ENCODE measurements at places on chromosomes 6 and 20.

- DNase-seq = peak; percentile 37
Observed at GRCh38 chr6:80921861-80922460, 815.5 kb downstream of the BCKDHB start.

GRCh38 chr6:22219925-22220324, 76.9 kb downstream of the PRL start:
- no peak for DNase-seq

DNA sequence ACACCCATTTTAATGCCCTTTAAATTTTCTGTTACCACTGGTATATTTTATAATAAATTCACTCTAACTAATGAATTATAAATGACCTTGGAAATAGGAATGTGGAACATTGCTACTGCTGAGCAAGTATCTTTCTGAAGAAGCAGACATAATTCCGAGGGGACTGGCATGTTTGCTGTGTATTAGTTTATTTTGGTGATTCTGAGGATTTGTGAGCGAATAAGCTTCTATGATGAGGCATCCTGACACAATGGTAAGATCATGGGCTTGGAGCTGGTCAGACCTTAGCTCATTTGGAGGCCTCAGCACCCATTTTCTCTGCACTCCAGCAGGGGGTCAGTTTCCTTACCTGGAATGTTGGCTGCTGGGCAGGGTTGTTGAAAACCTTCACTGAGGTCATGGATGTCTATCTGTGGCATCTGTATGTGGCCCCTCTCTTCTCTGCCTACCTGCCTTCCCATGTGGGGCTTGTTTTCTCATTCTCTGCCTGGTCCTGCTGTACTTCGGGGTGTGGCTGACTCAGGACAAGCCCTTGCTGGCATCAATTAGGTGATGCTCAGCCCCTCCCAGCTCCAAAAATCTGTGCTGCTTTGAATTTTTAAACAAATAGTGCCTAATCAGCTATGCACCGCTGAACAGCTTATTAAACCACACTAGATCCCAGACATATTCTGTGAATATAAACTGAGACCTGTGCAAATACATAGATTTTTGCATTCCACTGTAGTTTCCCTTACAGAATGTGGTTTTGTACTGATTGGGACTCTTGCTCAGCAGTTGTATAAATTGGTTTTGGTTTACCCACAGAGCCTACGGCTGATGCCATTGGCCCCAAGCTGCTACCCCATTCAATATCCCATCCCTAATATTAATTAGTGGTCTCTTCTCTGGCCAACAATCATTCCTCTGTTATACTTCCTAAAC, 10.7 kb downstream of the ARID1B start:
- DNase-seq = no peak

- DNase-seq = no peak
Observed at GRCh38 chr6:52392944-52393343, 27.2 kb upstream of the EFHC1 start.

DNA sequence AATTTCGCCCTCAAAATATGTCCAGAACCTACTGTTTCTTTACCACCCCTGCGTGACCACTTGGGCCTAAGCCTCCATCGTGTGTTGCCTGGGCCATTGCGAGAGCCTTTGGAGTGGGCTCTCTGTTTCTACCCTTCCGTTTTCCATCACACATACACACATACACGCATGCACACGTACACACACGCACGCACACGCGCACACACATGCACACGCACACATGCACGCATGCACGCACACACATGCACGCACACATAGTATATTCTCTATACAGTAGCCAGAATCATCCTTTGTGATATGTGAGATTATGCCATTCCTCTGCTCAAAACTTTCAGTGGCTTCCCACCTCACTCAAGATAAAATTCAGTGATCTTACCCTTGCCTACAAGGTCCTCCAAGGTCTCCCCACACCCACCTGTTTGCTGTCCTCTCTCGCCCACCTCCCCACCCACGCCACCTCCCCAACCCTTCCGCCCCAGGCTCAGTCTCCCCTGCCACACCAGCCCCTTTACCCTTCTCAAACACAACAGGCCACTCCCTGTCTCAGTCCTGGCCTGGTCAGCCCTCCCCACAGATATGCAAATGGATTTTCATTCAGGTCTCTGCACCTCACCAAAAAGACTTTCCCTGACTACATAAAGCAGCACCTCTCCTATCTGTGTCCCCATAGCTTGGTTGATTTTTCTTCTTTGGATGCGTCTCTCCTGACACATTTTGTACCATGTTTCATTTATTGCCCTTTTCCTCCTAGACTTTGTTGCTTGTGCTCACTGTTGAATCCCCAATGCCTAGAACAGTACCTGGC, 559.6 kb downstream of the CD83 start:
- no peak for DNase-seq

DNA sequence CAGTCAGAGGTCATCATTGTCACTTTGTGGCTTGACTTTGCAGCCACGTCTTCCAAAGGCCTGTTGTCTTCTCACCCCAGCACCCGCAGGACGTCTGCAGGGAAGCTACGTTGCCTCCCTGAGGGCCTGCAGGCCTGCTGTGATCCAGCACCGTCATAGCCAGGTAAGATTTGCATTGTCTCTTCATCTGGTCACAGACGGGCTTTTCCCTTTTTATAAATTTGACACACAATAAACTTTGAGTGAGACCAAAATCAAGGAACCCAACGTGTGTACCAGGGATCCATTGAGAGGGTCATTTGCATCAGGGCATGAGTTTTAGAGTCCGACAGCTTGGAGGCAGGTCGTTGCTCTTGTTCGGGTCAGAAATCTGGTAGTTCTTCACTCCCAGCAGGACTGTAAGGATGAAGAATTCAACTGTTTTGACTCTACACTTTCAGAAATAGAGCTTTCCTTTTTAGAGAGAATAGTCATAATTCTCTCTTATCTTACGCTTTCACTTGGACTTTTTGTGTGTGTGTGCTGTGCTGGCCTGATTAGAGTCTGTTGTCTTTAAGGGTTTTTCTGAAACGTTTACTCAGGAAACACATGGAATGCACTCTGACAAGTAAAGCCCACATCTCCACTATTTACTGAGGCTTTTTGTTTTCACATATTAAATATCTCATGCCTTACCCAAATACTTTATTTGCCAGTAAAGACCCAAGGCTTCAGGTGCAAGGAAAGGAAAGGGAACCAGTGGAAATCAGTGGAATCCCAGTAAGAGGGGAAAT, 177.2 kb upstream of the TAB2 start:
- peak; percentile 94 for DNase-seq

- DNase-seq = no peak
Observed at GRCh38 chr20:34215711-34216381, 25.4 kb upstream of the ASIP start.

GRCh38 chr6:87431263-87431662, 23.5 kb downstream of the CFAP206 start:
- DNase-seq = no peak

DNA sequence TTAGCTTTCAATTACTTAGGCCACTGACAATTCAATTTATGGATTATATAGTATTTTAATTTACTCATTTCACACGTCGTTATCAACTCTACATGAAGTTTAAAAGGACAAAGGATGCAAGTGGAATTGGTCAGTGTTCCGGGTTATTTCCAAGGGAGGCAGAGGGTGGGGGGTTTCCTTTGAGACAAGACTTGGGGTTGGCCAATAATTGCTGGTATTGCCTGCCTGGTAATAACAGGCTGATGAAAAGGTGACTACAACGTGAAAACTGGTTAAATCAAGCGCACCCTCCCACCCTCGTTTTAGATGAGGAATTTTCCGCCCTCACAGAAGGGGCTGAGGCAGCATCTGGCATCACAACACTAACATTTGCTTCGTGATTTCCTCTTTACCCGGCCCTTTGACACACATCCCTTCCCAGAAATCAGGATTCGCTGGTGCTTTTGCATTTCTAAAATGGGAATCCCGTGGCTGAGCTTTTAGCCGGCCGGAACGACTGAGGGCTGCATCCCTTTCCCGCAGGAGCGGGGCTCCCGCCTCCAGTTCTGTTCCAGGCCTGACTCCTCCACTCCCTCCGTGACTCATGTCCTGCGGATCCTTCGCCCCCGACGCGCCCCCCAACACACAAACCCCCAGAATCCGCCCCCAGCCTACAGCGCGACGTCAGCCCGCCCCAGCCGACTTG, 999 bp upstream of the PIM1 start:
- DNase-seq = peak; percentile 85

GRCh38 chr20:32368925-32369324, 10.8 kb downstream of the ASXL1 start:
- no peak for DNase-seq

DNA sequence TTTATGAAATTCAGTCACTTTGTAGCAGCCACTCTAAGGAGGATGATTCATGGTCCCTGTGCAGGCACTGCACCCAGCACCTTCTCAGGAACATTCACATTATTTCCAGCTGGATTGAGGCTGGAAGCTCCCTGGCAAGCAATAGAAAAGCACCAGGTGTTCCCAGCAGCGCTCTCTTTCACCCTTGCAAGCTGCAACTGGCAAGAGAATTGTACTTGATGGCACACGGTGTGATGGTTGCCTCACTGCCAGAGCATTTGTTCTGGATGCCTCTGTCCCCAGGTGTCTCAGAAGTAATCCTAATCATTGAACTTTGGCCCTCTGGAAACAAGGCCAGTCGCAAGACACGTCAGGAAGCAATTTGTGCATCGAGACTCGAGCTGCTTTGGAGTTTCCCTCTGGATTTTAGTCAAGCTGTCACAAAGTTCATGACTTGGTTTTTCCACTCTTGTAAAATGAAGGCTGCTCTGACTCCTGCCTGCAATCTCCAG, 24.9 kb upstream of the PHACTR2 start:
- DNase-seq = no peak

DNA sequence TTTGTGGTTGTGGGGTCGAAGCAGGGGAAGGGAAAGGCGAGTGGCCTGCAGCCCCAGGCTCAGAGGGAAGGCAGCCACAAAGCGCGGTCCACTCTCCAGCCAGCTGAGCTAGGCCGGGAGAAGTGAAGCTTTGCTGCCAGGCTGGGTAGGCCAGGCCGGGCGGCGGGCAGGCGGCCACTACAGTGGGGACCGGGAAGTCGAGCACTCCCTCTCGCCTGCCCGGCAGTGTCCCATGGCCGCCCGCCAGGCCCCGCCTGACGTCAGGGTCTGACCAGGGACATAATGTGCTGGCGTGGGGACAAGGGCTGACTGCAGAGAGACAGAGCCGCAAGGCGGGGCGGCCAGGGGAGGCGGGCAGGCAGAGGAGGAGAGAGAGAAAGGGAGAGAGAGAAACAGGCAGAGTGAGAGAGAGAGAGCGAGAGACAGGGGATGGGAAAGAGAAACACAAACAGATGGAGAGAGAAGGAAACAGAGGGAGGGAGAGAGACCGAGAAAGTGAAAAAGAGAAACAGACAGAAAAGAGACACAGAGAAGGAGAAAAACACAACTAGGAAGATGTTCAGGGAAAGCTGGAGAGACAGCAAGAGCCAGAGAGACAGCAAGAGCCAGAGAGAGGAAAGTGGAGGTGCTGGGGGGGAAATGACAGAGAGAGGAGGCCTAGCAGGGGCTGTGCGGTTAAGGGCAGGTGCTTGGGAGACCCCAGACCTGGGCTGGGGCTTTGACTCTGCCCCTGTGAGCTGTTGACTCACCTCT, 94.5 kb upstream of the PTPN1 start:
- no peak for DNase-seq

- no peak for DNase-seq
Observed at GRCh38 chr20:16710781-16711180, 19.0 kb upstream of the SNRPB2 start.

GRCh38 chr20:47816487-47817451, 31.5 kb upstream of the SULF2 start:
- no peak for DNase-seq

- no peak for DNase-seq
Observed at GRCh38 chr20:51457533-51457932, 85.0 kb downstream of the NFATC2 start.

DNA sequence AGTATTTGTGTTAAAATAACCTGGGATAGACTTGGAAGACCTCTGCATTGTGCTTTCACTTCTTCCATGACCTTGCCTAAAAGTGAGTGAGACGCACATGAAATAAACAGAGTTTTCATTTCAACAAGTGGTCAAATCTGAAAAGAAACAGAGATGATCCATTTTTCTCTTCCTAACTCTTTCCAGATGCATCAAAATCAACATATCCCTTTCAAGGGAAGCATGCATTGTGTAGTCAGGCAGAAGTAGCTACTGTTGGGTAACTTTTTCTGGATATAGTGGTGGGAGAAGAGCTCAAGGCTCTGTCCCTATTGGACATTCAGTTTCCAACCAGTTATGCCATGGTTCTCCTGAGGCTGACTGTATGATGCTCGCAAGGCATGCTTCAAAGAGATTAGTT, 233.0 kb upstream of the JAG1 start:
- no peak for DNase-seq

GRCh38 chr6:34243901-34244884, 4.6 kb downstream of the SMIM29 start:
- peak; percentile 85 for DNase-seq

DNA sequence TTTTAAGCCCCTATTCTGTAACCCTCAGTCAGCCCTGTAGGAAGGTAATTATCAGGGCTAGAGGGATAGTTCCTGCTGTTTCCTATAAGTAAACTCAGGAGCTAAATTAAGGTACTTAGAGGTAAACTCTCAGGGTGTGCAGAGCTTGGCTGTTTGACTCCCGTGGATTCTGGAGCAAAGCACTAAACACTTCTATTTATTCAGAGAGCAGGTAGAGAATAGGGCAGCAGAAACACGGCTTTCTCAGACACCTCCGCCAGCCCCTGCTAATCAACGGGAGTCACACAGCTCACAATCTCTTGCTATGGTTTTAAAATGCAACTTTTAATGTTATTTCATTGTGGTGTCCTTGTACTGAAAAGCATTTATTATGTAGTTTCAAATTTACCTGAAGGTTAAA, 21.8 kb downstream of the PRKN start:
- no peak for DNase-seq

GRCh38 chr6:17589406-17590096, 10.6 kb upstream of the FAM8A1 start:
- DNase-seq = no peak

- DNase-seq = no peak
Observed at GRCh38 chr6:167567142-167568033, 242.5 kb downstream of the TTLL2 start.

DNA sequence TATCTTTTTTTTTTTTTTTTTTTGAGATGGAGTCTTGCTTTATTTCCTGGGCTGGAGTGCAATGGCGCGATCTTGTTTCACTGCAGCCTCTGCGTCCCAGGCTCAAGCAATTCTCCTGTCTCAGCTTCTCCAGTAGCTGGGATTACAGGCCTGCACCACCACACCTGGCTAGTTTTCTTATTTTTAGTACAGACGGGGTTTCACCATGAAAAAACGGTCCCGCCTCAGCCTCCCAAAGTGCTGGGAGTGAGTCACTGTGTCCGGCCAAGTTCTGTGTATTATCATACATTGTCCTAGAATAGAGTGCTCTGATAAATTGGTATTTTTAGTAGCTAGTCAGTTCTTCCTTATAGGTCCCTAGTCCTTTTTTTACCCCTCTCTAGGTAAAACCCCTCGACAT, 2.8 kb downstream of the SNRPC start:
- no peak for DNase-seq

Measured in OCI-M1 (cell line).